Motor neuron (in vitro differentiated cells): ENCODE measurements at places on chromosomes 12 and 14. TPM values are rescaled to one million over a fixed set of nuclear protein-coding genes. Genes with fewer than 3 reads are reported as not detected.
A peak's percentile ranks its signal among the peaks of the same experiment; 100 is the strongest.

- peak; percentile 68 for ATAC-seq
Measured at GRCh38 chr14:96194657-96195431, 9.8 kb upstream of the BDKRB2 start.

DNA sequence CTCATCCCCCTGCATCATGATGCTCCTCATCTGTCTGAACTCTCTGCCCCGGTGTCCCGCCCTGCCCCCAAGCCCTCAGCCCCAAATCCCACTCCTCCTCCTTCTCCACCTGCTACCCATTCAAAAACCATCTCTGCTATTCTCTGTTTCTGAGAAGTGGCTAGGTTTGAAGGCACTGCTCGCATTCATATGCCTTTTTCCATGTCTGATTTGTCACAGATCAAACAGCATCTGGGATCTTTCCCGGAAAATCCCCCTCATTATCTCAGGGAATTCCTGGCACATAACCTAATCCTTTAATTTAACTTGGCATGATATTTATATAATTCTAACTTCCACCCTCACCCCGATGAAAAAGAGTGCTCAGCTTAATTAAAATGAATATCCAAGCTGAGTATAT lies 3.3 kb upstream of the ADAM20 start:
- ATAC-seq, result peak; percentile 84

GRCh38 chr12:10503460-10503859 lies 2.2 kb upstream of the EIF2S3B start:
- ATAC-seq, result no peak

GRCh38 chr12:104763168-104763805 lies 194.8 kb downstream of the SLC41A2 start:
- peak; percentile 35 for ATAC-seq

DNA sequence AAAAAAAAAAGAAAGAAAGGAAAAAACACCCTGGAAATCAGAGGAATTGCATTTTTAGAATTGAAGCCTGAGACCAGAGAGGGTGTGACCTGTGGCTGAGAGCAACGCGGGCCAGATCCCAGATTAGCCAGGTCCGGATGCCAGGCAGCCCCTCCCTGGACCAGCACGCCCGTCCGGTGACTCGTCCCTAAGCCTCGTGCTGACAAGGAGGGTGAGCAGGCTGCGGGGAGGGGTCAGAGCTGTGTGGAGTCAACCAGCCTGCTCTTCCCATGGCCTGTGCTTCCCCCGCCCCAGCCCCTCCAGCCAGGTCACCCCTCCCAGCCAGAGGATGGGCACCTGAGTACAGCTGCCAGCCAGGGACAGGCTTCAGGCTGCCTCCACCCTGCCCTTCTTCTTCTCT lies 4.2 kb upstream of the KLC1 start:
- no peak for ATAC-seq

GRCh38 chr12:131093604-131093955 lies 139.9 kb downstream of the ADGRD1 start:
- no peak for ATAC-seq

CNTN1 gene
- total RNA-seq, result 0.40 and 0.66 TPM in 2 replicates

HELB gene
- total RNA-seq, result 3.0 and 3.9 TPM in 2 replicates

KLRC1 gene
- total RNA-seq, result not detected in 2 replicates

C14orf93 gene
- 6.2 and 6.6 TPM in 2 replicates for total RNA-seq

TMED10 gene
- total RNA-seq, result 299 and 307 TPM in 2 replicates
